ENCODE measurements at places on chromosomes 6 and 20. TPM values are rescaled to one million over a fixed set of nuclear protein-coding genes. Genes with fewer than 3 reads are reported as not detected.

- DNase-seq = no peak
Measured at GRCh38 chr6:151716526-151716932, 91.0 kb upstream of the ESR1 start.

The MAFB gene
- polyA plus RNA-seq = 0.40 TPM

- no peak for DNase-seq
Measured at GRCh38 chr6:113405326-113406047, 451.7 kb upstream of the MARCKS start.

The CLPSL1 gene
- polyA plus RNA-seq = not detected

The MEI4 gene
- not detected for polyA plus RNA-seq

The CYP21A2 gene
- polyA plus RNA-seq = not detected

The TBX18 gene
- polyA plus RNA-seq = 2.4 TPM

The SYNDIG1 gene
- polyA plus RNA-seq = 0.02 TPM

- DNase-seq = no peak
Measured at GRCh38 chr6:336159-337114, 44.1 kb downstream of the DUSP22 start.

DNA sequence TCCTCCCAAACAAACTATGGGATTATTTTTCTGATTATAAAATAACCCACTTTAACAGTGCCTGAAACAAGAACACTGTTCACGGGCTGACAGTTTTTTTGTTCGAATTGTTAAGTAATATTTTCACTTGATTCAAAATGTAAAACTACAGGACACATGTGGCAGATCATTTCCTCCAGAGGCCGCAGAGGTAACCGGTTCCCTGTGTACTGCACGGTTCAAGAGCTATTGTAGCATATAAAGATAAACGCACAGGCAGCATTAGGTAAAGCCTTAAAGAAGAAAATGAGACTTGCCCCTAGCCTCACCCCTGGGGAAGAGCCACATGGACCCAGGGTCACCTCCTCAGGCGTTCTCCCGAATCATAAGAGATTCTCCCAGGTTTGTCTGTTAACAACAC lies 181.3 kb upstream of the AFDN start:
- no peak for DNase-seq

DNA sequence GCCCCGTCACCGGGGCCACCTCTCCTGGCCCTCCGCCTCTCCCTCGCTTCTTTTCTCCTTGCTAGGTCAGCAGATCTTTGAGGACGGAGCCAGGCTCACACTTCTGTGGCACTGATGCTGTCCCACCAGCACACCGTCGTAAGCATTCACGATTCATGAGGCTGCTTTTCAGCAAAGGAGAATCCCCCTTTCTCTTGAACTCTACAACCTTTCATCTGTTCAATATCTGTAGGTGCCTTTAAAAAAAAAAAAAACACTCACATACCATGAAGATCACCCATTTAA lies 31.3 kb downstream of the ANKRD60 start:
- DNase-seq = no peak

The BLCAP gene
- 83.1 TPM for polyA plus RNA-seq

- no peak for DNase-seq
Measured at GRCh38 chr20:48805286-48805685, 22.5 kb downstream of the PREX1 start.

All from fibroblast of lung (primary cell).